ENCODE measurements at places on chromosomes 12 and 14.

GRCh38 chr14:92473261-92473968 is 40.2 kb upstream of the RIN3 start:
- peak; percentile 76 for DNase-seq

DNA sequence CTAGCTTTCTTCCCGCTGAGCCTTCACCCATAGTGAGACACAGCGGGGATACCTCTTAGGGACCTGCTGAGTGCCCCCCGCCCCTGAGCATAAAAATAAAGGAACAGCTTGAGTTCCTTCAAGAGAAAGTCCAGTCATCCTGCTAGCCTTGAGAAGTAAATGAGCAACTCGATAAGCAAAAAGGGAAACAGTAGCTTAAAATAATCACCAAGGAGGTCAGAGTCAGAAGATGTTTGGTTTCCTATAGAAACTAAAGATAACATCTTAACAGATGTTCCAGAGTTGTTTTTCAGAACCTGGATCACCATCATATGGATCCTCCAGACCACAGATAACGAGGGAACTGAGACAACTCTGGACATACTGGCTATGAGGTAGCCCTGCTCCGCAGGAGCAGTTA is 94.0 kb downstream of the BCAT1 start:
- DNase-seq: peak; percentile 15

GRCh38 chr14:90168425-90169105 is 87.8 kb upstream of the PSMC1 start:
- DNase-seq: peak; percentile 68

- DNase-seq: no peak
Observed at GRCh38 chr12:11856971-11857370, 207.5 kb downstream of the ETV6 start.

- no peak for DNase-seq
Observed at GRCh38 chr14:53884601-53885000, 72.0 kb downstream of the BMP4 start.

GRCh38 chr12:27965966-27966365 is 6.6 kb downstream of the PTHLH start:
- DNase-seq: peak; percentile 56

- peak; percentile 12 for DNase-seq
Observed at GRCh38 chr14:60061371-60061770, 30.4 kb upstream of the PCNX4 start.

GRCh38 chr14:62143245-62143644 is 381.0 kb downstream of the SNAPC1 start:
- DNase-seq: peak; percentile 6

DNA sequence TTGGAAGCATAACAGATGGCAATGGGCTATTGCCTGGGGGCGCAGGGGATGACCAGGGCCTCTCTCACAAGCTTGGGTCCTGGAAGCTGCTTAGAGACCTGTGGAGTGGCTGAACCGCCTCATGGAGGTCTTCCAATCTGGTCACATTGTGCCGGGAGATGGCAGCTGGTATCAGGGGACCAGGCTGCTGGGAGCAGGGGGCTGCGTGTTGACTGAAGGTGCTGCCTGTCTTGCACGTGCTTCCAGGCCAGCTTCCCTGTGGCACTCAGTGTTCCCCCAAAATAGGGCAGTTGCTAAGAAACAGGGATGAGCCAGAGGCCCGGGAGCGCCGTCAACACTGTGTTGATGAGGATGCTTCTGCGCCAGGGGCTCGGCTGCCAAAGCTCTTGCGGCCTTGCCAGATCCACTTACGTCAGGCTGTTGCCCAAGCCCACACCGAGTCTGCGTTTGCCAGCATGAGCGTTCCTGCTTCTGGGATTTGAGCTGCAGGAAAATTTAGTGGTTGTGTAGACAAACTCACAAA is 39.8 kb downstream of the ELK3 start:
- DNase-seq: peak; percentile 69

DNA sequence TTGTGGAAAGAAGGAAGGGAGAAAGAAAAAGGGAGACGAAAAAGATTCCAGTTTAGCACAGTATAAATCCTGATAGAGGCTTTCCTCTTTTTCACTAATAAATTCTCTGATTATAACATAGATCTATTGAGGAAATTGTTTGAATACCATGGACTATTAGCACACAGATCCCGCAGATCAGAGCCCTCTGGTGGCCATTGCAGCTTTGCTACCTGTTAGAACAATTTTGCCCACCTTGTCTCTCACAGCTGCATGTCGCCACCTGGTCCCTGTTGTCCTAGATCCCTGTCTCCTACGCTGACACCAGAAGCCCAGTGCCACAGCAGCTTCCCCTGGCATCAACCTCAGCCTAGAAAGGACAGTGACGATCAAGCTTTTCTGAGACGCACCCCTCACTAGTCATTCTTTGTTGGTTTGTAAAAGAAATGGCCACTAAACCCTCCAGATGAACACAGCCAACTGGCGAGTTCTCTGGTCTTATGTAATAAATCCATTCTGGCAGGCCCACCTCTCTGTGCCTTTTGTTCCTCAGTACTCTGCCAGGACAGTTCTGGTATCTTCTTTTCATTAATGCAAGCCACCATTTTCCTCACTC is 9.9 kb downstream of the GPHB5 start:
- DNase-seq: no peak

DNA sequence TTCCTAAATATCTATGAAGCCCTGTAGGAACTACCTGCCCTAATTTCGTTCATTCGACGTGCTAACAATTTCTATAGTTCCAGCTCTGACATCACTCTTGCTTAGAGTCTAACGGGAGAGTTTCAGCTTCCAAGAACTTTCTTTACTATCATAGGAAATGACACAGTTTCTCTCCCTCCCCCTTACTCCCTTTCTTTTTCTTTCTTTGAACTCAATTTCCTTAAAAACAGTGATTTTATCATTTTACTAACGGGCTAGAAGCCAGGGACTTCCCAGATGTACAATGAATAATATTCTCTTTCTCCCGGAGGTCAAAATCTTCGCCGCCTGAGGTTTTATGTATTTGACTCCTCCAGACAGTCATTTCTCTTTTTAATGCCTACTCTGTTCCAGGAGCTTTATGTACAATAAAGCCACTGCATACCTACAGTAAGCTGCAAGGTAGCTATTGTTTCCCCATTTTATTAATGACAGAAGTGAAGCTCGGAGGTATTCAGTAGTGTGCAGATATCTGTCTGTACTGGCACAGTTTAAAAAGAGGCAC is 15.7 kb downstream of the SMCO2 start:
- DNase-seq: peak; percentile 75

- no peak for DNase-seq
Observed at GRCh38 chr12:113634474-113634873, 162.8 kb upstream of the LHX5 start.

DNA sequence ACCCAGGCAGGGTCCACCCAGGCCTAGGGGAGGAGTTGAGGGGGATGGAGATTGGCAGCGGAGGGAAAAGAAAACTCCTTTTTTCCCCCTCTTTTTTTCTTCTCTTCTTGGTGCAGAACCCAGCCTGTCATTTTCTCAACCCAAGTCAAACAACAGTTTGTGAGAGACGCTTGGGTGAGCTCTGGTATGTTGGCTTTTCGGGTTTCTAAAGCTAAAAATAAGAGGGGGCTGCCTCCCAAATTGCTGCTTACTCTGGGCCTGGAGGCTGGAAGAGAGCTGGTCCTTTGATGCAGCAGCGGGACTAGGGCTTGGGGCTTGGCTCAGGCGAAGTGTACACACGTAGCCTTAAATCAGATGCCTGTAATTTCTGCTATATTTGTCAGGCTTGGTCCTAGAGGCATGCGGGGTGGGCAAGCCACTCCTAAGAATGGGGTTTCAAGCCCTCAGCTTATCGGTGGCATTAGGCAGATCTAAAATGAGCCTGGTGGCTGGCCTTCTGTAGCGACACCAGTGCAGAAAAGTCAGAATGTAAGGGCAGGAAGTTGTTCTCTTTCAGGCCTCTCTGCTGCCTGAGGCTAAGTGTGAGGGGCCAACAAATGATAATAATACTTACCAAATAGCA is 816 bp upstream of the SLC8A3 start:
- no peak for DNase-seq

DNA sequence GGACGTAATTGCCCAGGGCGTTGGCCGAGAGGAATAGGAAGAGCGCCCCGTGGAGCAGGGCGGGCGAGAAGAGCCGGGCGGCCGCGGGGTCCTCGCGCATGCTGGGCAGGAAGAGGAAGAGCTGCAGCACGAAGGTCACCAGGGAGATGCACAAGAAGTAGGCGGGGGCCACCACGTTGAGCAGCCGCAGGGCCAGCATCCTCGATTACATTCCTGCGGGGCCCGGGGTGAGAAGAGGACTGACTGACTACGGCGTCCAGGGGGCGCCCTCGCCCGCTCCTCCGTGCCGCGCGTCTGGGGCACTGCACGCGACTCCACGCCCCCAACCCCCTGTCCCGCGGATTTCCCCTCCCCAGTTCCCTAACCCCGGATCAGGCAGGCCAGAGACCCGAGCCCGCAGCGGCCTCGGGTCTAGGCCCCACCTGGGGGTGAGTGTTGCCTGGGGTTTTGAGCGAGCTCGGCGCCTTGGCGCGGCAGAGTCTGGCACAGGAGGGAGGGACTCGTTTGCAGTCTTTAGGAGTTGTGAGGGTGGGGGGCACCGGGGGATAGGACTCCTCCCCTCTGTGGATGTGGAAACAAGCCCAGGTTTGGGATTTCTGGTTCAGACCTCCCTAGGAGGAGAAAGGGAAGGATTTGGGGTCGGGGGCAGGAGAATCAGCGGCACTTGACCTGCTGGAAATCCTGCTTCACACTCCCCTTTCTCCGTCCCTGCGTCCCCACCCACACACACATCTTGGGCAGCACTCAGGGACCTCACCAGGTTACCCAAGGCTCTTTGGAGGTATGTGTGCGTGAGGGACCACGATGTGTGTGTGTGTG is 1.8 kb downstream of the ZDHHC22 start:
- DNase-seq: peak; percentile 30

DNA sequence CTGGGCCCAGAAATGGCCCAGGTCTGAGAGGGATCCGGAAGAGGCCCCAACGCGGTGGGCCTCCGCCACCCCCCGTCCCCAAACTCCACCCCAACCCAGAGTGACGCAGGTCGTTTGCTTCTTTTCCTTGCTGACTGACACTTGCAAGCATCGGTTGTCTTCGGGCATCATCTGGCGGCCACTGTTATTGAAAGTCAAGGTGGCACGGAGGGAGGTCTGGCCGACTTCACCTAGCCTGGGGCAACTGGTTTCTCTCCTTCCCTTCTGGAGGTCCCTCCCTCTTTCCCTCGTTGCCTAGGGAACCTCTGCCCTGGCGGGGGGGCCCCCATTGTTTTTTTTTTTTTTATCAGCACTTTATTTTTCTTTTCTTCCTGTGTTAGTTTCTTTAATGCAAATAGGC is 241.8 kb downstream of the ALG10 start:
- no peak for DNase-seq

- no peak for DNase-seq
Observed at GRCh38 chr12:115261691-115262398, 577.9 kb upstream of the TBX3 start.

- DNase-seq: peak; percentile 81
Observed at GRCh38 chr12:105721051-105721825, 390.7 kb downstream of the C12orf75 start.

DNA sequence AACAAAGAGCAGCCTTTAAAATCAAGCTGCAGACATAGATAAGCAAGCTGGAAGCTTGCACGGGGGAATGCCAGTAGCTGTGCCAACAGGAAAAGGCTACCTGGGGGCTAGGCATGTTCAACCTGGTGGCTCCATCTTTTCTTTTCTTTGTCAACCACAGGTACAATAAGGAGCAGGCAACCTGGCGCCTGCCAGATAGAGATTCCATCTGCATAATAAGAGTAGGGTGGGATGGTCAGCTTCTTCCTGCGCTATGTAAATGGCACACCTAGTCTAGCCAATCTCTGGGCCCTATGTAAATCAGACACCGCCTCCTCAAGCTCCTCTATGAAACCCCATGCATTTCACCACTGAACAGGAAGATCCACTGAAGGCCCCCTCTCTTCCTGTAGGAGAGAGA is 87.4 kb upstream of the PKP2 start:
- no peak for DNase-seq

DNA sequence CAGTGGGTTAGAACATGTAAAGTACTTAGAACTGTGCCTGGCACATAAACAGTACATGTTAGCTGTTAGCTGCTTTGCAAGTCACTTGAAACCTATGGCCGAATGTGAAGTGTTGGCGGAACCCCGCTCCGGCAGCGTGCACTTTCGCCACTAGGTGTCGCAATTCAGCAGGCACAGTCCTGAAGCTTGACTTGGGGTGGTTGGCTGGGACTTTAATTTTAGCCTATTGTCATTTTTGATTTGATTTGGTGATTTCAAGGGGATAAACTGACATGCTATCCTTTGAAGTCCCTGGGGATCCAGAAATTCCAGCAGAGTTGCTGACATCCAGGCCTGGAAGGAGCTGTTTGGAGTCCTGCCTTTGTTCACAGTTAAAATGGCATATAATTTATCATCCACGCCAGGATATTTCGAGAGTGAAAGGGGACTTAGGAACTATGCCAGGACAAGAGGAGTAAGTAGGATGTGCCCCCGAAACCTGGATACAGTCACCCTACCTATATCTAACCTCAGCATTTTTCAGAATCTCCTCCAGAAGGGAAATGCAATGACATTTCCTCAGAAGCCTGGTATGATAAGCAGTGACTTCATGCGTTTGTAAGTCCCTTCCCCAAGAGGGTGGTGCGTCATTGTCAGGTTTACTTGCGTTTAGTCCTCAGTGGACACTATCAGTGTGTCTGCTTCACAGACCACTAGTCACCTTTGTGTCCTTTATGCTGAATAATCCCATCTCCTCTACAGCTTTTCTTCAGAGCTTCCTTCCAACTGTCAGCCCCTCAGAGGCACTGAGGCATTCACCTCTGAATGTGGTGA is 3.5 kb upstream of the TSPAN9 start:
- DNase-seq: peak; percentile 73

DNA sequence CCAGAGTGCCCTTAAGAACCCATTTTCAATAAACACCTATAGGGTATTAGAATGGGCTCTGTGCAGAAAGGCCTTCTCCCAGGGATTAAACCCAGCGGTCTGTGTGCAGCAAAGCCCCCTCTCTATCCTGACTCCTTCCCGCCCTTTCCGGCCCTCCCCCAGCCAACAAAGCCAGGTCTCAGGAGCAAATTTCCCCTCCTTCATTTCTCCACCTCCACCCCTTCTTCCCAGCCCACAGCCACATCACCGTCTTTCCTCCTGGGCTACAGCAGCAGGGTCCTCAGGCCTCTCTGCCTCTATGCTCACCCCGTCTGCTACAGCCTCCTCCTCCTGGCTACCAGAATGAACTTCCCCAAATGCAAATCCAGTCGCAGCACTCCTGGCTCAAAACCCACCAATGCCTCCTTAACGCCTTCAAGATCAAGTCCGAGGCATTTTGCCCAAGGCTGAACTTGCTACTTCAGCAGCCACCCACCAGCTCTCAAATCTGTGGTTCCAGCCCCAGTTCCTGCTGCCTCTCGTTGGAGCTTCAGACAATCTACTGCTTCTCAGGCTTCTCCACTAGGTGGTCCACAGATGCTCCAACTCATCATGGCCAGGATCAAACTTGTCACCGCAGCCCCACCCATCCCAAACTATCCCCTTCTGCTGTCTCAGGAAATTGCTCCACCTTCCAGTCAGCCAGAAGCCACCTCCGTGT is 134.8 kb downstream of the BCL11B start:
- no peak for DNase-seq

GRCh38 chr12:112887550-112887949 is 19.2 kb upstream of the OAS1 start:
- DNase-seq: no peak
